ENCODE measurements at places on chromosomes 5 and 9.

DNA sequence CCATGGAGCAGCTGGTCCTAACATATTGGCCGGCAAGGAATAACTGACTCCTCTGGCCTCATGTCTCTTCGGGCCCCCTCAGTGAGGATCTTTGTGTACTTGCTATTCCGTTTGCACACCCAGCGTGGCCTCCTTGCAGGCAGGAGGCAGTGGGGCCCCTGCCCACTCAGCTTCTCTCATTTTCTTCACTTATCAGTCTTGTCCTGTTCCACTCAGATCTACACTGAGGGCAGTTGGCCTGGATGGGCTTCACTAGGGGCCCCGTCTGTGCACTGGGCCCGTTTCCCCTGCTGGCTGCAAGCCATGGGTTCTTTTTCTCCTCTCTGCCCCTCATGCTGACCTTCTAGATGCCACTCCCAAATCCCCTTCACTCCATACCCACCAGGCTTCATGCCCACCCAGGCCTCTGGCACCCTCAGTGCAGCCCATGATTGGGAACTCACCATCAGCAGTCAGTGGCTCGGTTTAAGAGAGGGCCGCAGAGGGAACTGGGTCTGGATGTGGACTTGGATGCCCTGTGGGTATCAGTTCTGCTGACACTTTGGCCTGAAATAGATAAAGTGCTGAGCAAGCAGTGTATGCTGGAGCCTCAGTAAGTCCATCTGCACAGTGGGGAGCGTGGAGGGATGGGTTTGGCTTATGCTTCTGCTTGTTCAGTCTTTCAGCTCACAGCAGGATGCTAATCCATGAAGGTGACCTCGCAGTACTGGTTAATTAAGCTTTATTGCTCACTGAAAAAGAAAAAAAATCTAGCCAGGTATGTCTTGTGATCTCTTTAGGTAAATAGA lies 57.9 kb downstream of the ERBIN start:
- DNase-seq = no peak

GRCh38 chr5:136065588-136065987 lies 36.8 kb downstream of the TGFBI start:
- DNase-seq = no peak

DNA sequence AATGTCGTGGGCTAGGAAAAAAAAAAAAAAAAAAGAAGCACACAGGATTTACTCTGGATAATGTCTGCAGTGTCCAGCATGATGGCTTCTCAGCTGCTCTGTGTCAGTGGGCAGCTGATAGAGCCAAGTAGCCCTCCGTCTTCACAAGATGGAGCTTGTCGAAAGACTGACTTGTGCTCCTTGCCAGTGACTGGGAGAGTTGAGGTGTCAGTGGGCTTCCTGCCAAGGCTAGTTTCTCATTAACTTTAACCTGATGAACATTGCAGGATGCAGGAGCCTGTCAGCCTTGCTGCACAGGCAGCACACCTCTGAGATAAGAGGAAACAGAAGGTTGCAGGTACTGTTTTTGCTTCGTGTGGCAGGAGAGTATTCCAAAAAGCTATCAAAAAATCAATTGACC lies 171.4 kb upstream of the SGCD start:
- no peak for DNase-seq

DNA sequence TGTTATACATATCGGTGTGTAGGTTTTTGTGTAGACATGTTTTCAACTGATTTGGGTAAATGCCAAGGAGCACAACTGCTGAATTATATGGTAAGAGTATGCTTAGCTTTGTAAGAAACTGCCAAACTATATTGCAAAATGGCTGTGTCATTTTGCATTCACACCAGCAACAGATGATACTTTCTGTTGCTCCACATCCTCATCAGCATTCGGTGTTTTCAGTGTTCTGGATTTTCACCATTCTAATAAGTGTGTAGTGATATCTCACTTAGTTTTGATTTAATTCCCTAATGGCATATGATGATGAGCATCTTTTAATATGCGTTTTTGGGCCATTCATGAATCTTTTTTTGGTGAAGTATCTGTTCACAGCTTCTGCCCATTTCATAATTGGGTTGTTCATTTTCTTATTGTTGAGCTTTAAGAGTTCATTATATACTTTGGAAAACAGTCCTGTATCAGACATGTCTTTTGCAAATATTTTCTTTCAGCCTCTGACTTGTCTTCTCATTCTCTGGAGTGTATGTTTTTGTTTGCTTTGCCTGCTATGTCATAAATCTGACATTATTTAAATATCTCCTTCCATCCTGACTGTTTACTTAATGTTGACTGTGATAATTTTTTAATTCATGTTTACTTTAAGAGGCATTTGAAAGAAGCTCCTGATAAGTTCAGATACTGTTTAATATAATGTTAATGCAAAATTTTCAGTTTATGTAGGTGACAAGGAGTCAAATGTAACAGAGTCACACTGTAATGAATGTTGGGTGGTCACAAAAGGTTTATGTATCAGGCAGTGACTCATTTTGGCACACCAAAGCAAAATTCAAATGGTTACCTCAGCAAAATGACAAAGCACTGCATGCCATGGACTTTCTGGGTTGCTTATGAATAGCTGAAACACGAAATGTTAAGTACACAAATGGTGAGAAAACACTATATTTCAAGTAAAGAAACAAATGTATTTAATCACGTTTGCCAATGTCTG lies 181.1 kb upstream of the DAB2 start:
- DNase-seq = no peak

- no peak for DNase-seq
These were observed 228.2 kb upstream of the TYRP1 start for GRCh38 chr9:12464910-12465512.

DNA sequence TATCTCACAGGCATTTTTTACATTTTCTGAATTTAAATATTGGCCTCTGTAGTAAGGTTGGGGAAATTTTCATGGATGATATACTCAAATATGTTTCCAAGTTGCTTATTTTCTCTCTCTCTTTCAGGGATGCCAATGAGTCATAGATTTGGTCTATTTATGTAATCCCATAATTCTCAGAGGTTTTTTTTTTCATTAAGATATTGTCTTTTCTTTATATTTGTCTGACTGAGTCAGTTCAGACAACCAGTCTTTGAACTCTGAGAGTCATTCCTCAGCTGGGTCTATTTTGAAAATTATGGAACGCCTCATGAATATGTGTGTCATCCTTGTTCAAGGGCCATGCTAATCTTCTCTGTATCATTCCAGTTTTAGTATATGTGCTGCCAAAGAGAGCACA lies 223.2 kb downstream of the PCSK1 start:
- DNase-seq = no peak

- no peak for DNase-seq
These were observed 124.9 kb downstream of the TTC39B start for GRCh38 chr9:15182101-15182551.

GRCh38 chr9:79652598-79652997 lies 80.8 kb downstream of the TLE4 start:
- no peak for DNase-seq

GRCh38 chr5:59069438-59070079 lies 486.7 kb downstream of the RAB3C start:
- DNase-seq = no peak

GRCh38 chr5:36264202-36264760 lies 22.6 kb upstream of the NADK2 start:
- DNase-seq = no peak

DNA sequence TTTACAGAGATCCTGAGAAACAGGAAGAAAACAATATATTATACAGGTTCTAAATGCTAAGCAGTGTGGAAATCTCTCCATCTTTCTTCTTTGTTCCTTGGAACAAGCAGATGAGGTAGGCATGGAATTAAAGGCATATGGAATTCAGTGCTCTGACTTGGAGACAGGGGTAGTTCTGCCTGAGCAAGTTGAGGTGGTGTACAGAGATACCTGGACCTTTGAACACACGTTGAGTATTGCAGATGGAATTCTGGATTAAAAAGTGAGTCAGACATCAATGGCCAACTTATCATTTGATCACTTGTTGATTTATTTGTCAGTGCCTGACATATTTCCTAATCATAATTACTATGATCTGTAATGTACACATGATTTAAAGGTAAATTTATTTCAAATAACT lies 293.9 kb upstream of the IRX4 start:
- DNase-seq = no peak

GRCh38 chr9:77841739-77842386 lies 189.7 kb downstream of the GNAQ start:
- DNase-seq = no peak

- DNase-seq = no peak
These were observed 352.2 kb downstream of the PLK2 start for GRCh38 chr5:58107704-58108103.

GRCh38 chr5:76799588-76799987 lies 19.2 kb upstream of the F2RL1 start:
- DNase-seq = no peak

DNA sequence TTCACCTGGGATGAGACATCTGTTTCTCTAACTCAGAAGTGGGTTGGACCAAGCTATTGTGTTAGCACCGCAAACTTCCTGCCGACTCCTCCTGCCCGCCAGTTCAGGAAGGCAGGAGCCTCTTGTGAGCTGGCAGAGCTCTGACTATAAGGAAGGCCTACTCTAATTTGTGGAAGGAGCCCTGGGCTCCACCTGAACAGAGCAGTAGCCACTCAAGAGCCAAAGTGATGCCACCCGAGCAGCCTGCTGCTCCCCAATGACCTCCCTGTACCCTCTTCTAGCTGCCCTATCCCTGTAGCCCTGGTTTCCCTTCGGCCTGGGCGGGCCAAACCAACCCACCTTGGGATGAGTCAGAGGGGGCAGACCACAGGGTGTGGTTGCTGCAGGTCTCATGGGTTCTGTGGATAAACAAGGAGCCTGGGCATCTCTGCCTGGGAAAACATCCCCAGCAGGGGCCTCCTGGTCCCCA lies 81.6 kb downstream of the PSD2 start:
- DNase-seq = no peak

DNA sequence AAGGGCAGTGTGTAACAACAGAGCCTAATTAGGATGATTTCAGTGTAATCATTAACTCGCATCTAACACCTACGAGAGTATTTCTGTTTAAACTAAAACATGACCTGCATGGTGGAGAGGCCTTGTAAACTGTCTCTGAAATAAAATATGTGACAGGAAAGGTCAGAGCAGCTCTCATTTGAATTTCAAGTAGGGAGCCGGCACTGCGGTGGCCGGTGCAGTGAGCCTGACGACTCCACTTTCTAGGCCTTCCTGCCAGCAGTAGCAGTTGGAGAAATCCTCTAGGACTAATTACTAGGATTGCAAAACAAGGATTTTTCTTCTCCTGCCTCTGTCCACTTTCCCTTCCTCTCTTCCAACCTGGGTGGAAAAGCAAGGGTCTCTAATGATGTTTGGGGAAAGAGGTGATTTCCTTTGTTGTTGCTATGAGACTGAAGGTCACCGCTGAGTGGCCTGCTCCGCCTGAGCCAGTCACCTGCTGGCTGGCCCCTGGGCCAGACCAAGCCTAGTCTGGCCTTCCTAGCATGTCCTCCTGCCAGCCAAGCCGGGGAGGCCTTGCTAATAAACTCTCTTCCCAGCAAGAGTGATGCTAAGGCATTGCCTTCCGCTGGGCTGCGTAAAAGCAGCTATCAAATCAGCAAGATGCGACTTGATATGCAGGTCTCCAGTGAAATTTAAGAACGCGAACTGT lies 245.7 kb downstream of the PSAT1 start:
- DNase-seq = no peak

DNA sequence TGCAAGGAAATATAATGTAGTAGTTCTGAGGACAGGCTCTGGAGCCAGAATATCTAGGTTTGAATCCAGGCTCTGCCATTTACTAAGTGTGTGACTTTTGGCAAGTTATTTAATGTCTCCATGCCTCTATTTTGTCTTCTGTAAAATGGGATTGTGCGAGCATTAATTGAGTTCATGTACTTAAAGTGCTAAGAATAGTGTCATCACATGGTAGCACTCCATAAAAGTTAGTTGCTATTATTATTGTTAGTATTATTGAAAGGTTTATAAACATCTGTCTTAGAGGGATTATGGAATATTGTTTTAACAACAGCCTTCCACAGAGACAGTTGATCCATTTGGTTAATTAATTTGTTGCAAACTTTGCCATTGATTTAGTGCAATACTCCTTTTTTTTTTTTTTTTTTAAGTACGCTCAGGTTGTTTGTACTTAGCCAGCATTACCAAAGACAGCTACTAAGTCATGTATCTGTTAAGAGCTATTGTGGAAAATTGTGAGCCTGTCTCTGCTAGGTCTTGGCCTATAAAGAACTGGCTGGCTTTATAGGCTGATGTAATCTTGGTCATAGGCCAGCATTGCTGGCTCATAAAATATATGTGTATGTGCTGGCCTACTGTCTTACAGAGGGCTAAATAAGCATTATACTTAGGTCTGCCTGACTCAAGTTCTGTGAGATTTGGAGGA lies 174.7 kb downstream of the WDR70 start:
- DNase-seq = no peak

GRCh38 chr9:20732118-20732517 lies 48.1 kb downstream of the FOCAD start:
- DNase-seq = no peak

DNA sequence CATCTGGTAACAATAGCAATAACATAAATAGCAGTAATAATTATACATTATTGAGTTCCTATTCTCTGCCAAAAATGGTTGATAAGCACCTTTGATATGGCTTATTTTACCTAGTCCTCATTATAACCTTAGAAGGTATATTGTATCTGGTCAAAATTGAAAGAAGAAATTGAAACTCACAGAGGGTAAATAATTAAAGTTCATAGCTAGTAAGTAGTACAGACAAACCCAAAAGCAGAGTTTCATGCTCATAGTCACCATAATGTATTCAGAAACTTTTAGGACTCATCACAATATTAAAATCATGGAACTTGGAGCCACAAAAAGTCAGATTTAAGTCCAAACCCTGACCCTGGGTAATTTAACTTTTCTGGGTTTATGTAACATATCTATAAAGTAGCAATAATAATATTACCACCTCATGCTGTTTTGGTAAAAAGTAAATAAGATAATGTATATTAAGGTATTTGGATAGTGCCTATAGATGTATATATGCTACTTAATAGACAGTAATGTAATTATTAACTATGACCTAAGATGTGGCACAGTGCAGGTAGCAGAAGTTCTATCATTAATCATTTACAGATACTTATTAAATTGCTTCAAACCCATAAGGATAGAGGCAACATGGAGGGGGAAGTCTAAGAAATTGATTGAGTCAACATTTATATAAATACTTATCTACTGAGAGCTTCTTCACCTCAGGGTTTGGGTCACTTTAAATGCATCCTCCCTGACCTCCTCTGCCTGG lies 32.4 kb downstream of the STK32A start:
- DNase-seq = no peak

DNA sequence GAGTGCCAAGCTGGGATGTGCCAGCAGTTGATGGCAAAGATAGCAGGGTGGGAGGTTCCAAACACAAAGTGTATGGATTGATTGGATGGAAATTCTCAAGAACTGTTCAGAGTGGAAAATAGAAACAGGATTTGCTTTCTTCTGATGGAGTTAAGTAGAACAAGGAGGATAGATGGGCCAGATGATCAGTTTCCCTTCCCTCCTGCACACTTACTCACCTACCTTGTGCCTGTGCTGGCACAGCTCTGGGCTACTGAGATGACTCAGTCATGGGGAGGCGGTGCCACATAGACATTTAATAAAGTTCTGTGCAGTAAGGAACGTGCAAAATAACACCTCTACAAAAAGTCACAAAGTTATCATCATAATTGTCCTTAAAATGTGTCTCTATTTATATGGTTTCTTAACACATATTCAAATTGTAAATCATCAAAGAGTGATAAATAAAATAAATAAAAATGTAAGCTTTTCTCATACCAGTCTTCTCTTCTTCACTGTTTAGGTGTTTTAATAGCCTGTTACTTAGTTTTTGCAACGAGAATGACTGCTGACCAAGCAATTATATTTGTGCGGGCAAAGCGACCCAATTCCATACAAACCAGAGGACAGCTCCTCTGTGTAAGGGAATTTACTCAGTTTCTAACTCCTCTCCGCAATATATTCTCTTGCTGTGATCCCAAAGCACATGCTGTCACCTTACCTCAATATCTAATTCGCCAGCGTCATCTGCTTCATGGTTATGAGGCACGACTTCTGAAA lies 12.7 kb downstream of the PTPDC1 start:
- no peak for DNase-seq
